ENCODE measurements at places on chromosomes 1 and 21.
A peak's percentile ranks its signal among the peaks of the same experiment; 100 is the strongest.

DNA sequence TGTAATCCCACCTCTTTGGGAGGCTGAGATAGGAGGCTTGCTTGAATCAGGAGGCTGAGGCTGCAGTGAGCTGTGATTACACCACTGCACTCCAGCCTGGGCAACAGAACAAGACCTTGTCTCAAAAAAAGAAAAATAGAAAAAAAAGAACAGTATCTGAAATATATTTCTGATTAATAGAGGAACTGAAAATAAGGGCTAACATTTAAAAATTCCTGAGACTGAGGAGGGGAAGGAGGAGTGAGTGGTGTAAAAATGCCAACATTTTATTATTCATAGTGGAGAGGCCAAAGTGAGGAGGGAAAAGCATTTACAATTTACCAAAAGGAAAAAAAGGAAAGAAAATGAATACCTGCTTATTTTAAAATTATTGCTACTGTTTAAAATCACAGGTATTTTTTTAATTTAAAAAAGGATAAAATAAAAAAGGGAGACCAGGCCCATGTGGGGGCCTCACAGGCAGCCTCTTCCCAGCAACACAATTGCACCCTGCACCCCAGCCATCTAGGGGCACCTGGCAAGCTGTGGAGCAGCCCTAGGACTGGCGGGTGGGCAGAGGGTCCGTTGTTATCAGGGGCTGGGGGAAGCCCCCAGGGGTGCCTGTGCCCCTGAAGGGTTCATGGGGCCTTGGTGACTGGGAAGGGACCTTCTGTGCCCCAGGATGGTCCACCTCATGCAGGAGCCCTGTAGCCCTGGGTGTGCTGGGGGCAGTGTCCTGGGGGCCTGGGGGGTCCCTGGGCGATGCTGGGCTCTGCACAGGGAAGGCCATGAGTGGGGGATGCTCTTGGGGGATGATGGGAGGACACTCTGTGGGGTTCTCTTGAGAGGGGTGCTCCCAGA, 34.8 kb upstream of the ADARB1 start:
- DNase-seq, result no peak

DNA sequence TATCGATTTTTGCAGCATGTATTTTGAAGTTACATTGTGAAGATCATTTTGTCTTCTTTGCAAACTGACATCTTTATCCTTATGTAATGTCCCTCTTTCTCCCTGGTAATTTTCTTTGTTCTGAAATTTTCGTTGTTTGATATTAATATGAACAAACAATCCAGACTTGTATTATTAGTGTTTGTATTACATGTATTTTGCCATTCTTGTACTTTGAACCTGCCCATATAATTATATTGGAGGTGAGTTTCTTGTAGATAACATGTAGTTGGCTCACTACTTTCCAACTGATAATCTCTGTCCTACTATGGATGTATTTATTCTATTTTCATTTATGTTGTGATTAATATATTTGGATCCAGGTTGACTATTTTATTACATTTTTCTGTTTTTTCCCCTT, 27.1 kb downstream of the OBSCN start:
- DNase-seq, result no peak

GRCh38 chr21:35982717-35983116, 77.6 kb downstream of the SETD4 start:
- no peak for DNase-seq

DNA sequence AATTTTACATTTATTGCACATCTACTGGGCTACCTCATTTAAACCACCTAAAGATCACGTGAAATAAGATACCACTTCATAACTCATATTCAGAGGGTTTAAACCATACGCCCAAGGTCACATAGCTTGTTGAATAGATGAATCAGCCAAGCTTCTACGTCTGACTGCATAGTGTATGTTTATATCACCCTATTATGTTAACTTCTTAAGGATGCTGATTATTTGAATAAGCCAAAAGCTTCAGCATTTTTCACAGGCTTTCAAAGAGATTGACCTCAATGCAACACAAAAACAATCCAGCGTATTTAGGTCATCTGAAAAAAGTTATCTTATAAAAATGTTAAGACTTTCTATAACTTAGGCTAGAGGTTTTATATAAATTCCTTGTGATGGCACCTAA, 373.8 kb downstream of the TGFB2 start:
- peak; percentile 53 for DNase-seq

DNA sequence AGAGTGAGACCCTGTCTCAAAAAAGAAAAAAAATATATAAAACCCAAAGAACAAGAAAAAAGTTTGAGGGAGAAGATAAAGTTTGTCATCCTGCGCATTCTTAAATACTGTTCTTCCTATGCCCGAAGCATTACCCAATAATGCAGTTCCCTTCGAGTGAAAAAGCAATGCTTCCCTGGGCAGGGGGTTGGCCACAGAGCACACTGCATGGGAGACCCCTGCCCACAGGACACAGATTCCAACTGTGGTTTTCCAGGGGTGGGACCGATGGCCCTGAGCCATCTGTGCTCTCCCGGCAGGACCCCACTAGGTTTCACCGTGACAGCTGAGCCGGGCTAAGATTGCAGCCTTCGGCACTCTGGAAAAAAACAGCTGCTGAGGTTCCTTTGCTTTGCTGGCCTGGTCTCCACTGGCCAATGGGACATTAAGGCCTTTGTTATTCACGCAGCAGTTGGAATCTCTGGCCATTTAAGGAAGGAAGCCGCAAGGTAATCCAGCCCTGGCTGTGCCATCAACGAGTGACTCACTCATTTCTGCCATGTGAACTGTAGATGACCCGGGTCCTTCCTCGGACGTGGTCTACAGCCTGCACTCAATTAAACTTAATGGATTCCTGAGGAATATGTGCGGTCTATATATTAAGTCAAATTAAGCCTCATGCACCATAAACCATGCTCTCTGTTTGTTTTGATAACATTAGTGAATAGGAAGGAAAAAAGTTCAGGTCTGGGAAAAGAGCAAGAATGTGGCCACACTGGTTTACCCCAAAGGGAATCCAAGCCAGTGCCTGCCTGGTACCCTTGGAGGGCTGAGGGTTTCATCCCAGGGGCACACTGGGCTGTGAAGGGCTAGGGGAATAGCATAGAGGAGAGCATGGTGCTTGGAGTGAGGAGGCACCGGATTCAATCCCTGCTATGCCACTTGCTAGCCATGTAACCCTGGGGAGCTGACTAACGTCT, 163.2 kb downstream of the ZBTB18 start:
- DNase-seq, result peak; percentile 99

- no peak for DNase-seq
These were observed 10.4 kb downstream of the FBXO2 start for GRCh38 chr1:11643782-11644181.

DNA sequence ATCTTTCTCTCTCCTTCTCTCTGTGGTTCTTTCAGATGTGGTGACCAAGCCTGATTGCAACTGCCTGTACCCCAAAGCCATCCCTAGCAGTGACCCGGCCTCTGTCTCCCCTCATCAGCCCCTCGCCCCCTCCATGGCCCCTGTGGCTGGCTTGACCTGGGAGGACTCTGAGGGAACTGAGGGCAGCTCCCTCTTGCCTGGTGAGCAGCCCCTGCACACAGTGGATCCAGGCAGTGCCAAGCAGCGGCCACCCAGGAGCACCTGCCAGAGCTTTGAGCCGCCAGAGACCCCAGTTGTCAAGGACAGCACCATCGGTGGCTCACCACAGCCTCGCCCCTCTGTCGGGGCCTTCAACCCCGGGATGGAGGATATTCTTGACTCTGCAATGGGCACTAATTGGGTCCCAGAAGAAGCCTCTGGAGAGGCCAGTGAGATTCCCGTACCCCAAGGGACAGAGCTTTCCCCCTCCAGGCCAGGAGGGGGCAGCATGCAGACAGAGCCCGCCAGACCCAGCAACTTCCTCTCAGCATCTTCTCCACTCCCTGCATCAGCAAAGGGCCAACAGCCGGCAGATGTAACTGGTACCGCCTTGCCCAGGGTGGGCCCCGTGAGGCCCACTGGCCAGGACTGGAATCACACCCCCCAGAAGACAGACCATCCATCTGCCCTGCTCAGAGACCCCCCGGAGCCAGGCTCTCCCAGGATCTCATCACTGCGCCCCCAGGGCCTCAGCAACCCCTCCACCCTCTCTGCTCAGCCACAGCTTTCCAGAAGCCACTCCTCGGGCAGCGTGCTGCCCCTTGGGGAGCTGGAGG, 12.7 kb downstream of the CSF1 start:
- no peak for DNase-seq

GRCh38 chr1:9099555-9099954, 29.3 kb downstream of the GPR157 start:
- no peak for DNase-seq

DNA sequence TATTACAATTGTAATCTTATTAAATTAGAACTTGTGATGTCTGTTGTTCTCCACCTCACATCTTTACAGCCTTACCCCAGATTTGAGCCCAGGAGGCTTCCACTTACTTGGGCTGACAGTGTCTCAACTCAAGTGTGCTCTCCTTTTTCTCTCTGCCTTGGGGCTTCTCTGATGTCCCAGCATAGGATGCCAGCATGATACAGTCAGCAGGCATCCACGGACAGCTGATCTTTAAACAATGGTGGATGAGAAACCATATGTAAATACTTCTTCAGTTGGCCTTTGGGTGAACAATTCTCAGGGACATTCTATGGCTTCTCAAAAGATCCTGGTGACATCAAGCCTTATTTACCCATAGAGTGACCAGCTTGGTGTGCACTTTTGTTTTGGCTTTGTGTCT, 107.6 kb upstream of the GORAB start:
- peak; percentile 32 for DNase-seq

- no peak for DNase-seq
These were observed 93.6 kb downstream of the PKN2 start for GRCh38 chr1:88777604-88778149.

DNA sequence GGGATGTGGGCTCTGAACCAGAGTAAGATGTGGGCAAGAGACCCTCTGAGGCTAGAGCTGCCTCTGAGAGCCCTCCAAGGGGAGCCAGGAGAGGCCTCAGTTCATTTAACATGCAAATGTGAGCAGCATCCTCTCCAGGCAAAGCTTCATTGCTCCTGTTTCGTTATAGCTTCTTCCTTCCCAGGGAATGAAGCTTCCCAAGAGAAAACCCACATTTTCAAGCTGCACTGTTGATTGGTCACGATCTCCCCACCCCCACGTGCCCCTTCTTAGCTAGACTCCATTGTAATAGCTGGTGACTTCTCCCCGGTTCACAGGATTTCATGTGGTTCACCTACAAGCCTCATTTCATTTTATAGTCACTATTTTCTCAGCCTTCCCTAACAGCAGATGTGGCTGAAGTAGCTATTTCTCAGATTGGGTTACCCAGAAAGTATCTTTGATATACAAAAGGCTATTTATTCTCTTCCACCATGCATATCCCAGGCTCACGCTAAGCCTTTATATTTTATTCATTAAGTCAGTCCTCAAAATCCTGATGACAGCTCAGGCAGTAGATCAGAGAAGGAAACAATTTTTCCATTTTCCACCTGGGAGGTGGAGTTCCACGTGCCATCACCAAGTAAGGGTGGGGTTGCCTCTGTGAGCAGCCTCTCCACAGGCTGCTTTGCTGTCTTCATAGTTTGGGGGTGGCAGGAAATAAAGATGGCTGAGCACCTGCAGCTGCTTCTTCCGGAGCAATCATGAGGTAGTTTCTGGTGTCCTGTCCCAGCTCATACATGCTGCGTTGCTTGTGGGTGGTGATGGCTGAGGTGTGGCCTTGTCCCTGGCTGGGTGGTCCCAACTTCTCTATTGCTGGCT, 178.3 kb upstream of the RAB4A start:
- DNase-seq, result no peak

DNA sequence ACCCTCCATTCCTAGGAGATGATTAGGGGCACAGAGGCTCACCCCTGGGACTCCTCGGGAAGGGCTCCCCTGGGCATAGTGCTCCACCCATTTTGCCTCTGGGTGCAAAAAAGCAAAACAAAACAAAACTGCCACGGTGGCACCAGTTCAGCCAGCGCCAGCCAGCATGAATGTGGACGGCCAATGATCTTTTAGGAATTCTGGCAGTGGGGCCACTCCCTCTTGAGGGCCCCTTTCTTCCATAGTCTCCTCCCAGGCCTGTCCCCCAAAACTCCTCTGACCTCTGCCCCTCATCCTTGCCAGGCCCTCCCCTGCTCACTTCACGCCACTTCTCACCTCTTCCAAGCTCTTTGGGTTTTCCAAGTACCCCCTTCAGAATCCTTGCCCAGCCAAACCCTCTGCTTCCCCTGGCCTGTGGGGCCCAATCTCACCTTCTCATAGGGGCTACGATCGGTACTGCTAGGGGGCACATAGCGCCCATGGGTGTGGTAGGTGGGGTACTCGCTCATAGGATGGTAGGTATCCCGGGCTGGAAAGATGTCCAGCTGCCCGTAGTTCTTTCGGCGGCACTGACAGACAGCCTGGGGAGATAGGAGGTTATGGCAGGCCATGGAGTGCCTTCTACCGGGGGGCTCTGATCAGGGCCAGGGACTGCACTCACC, 13.3 kb downstream of the TRIM46 start:
- no peak for DNase-seq

DNA sequence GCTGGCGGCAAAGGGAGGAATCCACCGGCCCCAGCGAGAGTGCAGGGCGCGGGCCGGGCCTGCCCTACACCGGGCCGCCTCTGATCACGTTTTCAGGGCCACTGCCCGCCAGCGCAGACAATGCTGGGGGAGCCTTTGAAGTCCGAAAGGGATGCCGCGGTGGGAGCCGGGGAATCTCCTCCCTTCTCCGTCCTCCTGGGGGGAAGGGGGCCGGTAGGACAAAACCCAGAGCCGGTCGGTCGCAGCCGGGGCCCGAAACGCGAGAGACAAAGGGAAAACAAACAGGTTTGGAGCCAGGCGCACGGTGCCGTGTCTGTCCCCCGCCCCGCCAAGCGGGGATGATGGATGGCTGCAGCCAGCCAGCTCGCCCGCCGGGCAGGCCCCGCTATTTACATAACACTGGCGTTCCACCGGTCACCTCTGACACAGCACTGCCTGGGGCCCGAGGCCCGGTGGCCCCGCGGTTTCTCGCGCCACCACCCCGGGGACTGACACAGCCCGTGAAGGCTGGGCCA, 92.0 kb downstream of the CASZ1 start:
- DNase-seq, result no peak

- peak; percentile 58 for DNase-seq
These were observed 70.2 kb downstream of the UCK2 start for GRCh38 chr1:165897326-165898303.

- DNase-seq, result no peak
These were observed 11.8 kb upstream of the OTUD7B start for GRCh38 chr1:150022357-150022756.

DNA sequence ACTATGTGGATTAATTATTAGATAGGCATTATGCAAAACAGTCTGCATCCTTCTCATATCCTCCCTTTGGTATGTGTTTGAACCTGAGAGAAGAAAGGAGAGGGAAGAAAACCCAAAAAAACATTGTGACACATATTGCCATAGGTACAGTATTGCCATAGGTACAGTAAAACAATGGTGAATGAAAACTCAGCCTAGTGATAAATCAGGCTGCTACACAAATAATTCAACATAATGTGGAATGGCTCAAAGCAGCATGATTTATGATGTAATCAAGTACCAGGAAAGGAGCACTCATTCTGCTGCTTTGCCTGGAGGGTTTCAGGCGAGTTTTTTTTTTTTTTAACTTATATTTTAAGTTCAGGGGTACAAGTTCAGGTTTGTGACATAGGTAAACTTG, 213.9 kb upstream of the LYPLAL1 start:
- no peak for DNase-seq

GRCh38 chr1:118116909-118117308, 68.1 kb downstream of the SPAG17 start:
- DNase-seq, result no peak
